ELR (cell line): ENCODE measurements at places on chromosomes 3 and 15.
A peak's percentile ranks its signal among the peaks of the same experiment; 100 is the strongest.

- no peak for DNase-seq
These were observed 13.0 kb downstream of the CYP1A1 start for GRCh38 chr15:74712311-74712710.

GRCh38 chr3:13577181-13578121, 28.5 kb downstream of the FBLN2 start:
- no peak for DNase-seq

GRCh38 chr15:78351539-78351938, 11.4 kb downstream of the CRABP1 start:
- no peak for DNase-seq

GRCh38 chr3:186067360-186068242, 41.3 kb downstream of the ETV5 start:
- no peak for DNase-seq

GRCh38 chr3:71489315-71489761, 94.2 kb downstream of the FOXP1 start:
- no peak for DNase-seq

GRCh38 chr3:30539772-30540171, 66.6 kb upstream of the TGFBR2 start:
- DNase-seq: peak; percentile 90

- no peak for DNase-seq
These were observed 19.9 kb upstream of the LRRC58 start for GRCh38 chr3:120369037-120369467.

DNA sequence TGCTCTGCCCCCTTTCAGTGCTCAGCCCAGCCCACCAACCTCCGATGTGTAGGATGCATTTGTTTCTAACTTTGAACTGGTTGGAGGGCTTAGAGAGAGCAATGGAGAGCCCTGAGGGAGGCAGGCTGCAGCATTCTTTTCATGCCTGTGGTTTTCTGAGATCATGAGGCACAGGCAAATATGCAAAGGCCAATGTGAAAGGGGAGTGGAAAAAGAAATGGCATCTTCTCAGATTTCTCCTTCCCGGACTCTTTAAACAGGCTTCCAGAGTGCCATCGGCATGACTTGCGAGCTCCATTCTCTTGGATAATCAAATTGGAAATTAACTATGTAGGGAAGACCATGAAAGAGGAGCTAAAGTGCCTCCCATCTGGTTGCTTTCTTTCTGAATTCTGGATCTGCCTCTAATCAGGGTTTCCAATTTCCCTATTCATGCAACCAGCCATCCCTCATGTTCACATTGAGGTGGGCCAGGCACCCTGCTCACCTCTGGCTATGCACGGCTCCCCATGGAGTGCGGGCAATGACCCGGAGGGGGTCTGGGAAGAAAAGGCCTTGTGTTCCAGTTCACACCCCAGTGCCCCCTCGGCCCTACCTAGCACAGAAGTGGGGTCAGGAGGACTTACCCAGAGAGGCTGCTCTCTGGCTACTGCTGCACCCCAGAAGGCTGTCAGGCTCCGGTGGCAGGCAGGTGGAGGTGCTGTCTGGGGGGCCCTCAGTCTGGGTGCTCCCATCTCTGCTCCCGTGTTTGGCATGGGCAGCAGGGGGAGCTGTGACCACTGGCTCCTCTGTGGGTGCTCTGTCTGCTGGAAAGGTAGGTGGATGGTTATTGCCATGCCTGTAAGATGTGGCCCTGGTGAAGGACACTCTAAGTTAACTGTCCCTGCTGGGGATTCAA, 16.1 kb downstream of the AMOTL2 start:
- peak; percentile 98 for DNase-seq

GRCh38 chr3:98801043-98801747, 38.1 kb downstream of the ST3GAL6 start:
- DNase-seq: no peak

- DNase-seq: peak; percentile 70
These were observed 18.2 kb upstream of the PLCL2 start for GRCh38 chr3:16866571-16866970.

DNA sequence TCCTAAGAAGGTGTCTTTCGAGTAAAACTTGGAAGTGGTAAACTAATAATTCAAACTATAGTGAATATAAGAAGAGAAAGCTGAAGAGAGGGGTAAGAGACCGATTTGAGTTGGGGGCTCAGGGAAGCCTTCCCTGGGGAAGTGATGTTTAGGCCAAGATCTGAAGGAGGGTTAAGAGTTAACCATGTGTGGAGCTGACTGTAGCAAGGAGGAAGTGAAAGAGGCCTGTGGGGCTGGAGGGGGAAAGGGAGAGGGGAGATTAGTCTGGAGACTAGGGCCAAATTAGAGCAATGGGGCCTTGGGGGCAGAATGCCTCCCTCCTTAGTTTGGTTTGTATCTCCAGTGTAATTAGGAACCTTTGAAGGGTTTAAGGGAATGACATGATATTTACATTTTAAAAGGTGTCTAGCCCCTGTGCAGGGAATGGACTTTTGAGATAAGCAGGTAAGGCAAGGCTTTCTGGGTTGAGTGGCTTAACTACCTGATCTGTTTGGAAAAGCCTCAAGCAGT, 2.2 kb downstream of the ZNF592 start:
- DNase-seq: no peak

DNA sequence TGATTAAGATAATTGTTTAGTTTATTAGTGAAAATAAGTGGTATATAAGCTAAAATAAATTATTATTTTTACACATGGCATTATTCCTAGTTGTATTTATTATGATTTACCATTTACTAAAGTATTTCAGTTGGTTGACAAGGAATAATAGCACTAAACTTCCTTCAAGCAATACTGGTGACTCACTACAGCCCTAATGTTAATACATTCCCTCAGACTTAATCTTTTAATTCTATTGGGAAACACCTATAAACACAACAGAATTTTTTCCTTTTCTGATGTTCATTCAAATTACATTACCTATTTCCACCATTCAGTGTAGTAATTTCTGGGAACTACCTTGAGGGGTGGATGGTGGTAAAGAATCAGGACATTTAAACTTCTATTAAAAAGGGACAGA, 264.0 kb downstream of the TIGIT start:
- DNase-seq: peak; percentile 46

GRCh38 chr15:51046799-51047449, 47.8 kb downstream of the TNFAIP8L3 start:
- peak; percentile 9 for DNase-seq

DNA sequence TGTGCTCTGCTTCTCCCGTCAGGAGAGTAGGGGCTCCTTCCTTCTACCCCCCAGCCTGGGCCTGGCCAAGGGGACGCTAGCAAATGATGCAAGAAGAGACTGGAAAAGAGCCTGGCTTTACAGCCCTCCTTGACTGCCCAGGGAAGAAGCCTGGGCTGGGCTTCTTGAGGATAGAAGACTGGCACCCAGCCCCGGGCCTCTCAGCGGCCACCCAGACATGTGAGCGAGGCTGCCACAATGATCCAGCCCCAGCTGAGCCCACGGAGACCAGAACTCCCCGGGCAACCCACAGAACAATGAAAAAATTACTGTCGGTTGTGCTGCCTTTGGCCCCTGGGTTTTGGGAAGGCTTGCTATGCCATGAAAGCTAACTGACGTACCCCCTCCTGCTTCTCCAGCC, 100.6 kb upstream of the PRR20G start:
- DNase-seq: no peak

GRCh38 chr3:20543535-20544226, 357.7 kb upstream of the SGO1 start:
- DNase-seq: no peak

- no peak for DNase-seq
These were observed 110.3 kb upstream of the ALDH1A3 start for GRCh38 chr15:100769043-100769974.

GRCh38 chr3:136414476-136414875, 164.3 kb downstream of the PCCB start:
- DNase-seq: no peak

DNA sequence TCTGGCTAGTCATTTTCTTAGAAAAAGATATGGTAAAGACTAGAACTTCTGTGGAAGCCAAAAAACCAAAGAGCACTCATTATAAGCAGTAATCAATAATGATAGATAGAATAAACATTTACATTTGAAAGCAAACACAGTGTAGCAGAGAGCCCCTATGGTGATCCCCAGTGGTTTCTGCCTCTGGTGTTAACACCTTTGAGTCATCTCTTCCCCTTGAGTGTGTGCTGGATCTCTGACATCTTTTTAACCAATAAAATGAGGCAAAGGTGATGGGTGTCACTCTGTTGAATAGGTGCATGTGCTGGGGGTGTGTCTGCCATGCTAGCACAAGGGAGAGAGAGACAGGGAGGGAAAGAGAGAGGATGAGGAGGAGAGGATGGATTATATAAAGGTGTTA, 121.6 kb downstream of the TFG start:
- no peak for DNase-seq

GRCh38 chr3:39106851-39107387, 508 bp downstream of the GORASP1 start:
- peak; percentile 64 for DNase-seq

DNA sequence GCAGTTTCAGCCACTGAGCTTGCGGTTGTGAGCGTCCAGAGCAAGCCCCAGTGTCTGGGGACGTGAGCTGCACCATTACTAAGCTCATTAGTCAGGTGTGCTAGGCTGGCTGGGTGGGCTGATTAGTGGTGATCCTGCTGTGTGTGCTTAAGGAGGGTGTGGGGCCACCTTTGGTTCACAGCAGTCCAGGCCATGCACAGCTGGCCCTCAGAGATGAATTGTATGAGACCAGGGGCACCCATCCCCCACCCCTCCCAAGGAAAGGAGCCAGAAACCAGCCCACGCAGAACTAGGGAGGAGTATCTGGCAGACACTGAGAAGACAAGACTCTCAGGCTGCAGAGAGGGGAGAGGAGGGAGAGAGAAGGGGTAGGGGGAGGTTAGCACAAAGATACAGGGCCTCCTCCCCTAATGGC, 3.8 kb downstream of the TYRO3 start:
- no peak for DNase-seq

DNA sequence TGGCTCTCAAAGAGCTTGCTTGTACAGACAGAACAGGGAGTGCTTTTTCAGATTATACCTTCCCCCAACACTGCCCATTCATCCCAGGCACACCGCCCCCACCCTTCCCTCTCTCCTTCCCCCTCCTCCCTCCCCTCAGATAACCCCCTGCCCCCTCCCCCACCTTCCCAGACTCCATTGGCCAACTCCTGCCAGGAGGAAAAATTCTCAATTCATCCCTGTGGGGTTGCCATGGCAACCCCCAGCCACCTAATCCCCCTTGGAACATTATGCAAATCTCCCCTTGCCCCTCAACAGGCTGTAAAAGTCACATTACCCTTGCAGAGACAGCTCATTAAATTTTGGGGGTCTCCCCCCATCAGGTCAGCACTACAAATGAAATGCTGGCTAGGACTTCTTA, 14.3 kb downstream of the TLE3 start:
- DNase-seq: no peak

- peak; percentile 85 for DNase-seq
These were observed 103.3 kb upstream of the PRTG start for GRCh38 chr15:55846116-55846707.

DNA sequence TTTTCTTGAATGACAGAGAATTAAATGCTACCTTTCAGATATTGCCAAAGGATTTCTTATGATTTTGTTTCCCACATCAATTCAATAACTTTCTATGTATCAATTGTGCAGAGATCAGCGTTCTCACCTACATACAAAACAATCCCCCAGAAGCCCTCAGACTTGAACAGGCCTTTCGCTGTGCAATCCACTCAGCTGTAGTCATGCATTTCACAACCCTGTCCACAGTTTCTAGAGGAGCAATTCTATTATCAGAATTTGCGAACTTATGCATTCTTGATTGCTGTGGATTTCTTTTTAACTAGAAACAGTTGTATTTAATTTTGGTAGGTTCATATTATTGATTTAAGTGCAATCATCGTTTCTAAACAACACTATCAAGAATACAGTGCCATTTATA, 13.7 kb upstream of the ALCAM start:
- no peak for DNase-seq

DNA sequence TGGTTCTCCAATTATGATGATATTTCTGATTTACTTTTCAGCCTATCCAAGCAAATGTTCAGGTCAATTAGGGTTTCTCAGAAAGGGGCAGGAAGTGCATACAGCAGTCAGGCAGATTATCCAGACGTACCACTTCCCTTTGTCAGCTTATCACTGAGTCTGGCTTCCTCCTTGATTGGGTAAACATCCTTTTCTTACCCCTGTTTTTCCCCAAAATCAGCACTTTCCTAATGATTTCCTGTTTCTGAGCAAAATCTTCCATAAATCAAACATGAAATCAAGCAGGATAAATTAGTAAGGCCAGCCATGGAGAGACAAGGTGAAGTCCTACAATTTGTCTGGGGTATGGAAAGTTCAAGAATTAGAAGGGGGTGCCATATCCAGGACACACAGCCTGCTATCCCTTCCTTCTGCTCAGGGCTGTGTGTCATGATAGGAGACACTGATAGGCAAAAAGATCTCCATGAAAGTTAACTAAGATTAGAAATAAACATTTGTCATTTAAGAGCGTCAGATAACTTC, 29.0 kb downstream of the ADIPOQ start:
- no peak for DNase-seq

DNA sequence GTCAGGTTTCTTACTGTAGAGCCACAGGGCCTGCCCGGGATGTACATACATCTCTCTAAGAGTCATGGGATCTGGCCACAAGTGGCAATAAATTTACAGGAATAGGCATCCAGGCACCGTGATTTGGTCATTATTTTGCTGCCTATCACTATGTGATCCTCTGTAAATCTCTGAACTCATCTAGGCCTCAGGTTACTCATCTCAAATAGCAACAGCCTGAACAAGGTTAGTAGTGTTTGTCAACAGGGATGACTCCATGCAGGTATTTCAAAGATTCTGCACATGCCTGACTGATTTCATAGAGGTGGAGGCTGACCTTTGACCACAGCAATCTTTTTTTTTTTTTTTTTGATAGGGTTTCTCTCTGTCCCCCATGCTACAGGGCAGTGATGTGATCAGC, 88.8 kb upstream of the TBL1XR1 start:
- no peak for DNase-seq

GRCh38 chr3:144491333-144491732, 519.7 kb downstream of the DIPK2A start:
- no peak for DNase-seq

DNA sequence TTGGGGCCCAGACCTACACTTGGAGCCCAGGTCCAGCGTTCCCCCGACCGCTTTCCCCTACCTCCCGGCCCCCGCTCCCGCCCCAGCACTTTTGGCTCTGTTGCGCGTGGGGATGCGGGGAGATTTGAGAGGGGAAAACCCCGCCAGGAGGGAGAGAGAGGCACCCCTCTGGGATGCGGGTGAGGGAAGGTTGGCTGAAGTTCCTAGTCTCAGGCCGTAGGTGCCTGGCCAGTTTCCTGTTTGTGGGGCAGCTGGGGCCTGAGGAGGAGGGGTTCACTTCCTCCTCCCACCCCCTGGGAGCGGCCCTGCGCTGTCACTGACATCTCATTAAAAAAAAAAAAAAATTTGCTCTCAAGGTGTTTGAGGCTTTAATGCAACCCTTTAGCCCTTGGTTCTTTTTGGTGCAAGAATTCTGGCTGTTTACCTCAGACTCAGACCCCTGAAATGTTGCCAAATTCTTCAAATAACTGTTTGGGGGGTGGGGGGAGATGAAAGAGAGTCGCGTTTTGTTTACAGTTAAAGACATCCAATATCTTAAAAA, 2.6 kb downstream of the FAM43A start:
- peak; percentile 11 for DNase-seq

GRCh38 chr3:171108066-171108465, 81.5 kb upstream of the SLC2A2 start:
- DNase-seq: peak; percentile 82
